Caudate nucleus (tissue), 63 donors: ENCODE measurements at places on chromosomes 5 and 9.

GRCh38 chr9:121272401-121272948, 4.5 kb downstream of the GSN start:
- DNase-seq, result no peak

- no peak for DNase-seq
Measured at GRCh38 chr5:40404613-40405012, 275.1 kb upstream of the PTGER4 start.

DNA sequence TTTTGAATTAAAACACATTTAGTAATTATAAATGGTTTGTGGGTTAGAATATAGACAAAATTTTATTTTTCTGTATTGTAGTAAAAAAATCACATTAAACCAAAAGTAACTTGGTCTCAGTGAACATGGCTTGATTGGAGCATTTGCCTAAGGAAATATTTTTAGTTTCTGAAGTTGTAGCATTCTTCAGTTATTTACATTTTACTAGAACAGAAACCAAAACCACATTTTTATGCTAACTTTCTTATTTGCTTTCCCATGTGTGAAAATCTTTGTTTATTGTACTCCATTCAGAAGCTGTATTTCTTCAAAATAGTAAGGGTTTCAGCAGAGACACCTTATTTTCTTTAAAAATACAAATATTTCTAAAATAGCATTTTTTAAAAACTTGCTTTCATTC, 129.9 kb downstream of the SGCD start:
- no peak for DNase-seq

- no peak for DNase-seq
Measured at GRCh38 chr5:142156839-142157463, 48.4 kb downstream of the NDFIP1 start.

- DNase-seq, result no peak
Measured at GRCh38 chr5:141492168-141492885, 3.4 kb downstream of the PCDHGC5 start.

GRCh38 chr9:108681851-108682590, 173.8 kb downstream of the ACTL7B start:
- no peak for DNase-seq

GRCh38 chr5:68354315-68354714, 138.8 kb downstream of the PIK3R1 start:
- no peak for DNase-seq

DNA sequence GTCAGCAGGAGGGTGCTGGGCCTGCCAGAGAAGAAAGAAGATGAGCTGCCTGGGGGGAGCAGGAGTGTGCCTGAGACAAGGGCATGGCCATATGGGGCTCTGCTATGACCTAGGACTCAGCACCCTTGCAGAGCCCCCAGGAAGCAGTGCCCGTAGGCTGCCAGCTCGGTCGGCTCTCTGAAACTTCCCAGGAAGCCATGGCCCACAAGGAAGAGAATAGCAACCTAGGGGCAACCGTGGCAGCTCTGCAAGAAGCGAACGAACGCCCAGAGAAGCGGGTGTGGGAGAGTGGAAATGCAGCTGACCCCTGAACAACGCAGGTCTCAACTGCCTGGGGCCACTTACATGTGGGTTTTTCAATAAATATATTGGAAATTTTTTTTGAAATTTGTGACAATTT, 10.7 kb upstream of the LTC4S start:
- no peak for DNase-seq

DNA sequence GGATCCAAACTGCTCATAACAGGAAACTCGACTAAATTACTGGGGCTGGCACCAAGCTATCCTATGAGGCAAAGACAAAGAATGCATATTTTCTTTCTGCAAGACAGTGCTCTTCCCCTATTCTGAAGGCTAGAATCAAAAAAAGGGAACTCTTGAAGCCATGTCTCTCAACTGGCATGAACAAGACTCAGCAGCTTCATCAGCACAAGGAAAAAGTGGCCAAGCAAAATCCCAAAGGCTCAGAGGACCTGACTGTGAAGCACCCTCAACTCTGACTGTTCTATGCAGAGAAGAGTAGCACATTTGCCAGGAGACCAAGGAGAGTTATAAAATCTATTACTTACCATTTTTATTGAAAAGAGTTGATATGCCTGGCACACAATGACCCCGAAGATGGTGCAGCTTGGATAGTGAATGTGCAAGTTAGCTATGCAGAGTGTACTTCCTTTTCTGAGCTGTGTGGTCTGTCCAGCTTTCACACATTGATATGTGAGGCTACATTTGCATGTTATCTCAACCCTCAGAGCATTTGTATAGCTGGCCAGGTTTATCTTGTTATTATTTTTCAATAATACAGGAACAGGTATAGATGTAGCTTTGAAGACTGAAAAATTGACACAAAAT, 51.0 kb upstream of the FYB1 start:
- DNase-seq, result no peak

DNA sequence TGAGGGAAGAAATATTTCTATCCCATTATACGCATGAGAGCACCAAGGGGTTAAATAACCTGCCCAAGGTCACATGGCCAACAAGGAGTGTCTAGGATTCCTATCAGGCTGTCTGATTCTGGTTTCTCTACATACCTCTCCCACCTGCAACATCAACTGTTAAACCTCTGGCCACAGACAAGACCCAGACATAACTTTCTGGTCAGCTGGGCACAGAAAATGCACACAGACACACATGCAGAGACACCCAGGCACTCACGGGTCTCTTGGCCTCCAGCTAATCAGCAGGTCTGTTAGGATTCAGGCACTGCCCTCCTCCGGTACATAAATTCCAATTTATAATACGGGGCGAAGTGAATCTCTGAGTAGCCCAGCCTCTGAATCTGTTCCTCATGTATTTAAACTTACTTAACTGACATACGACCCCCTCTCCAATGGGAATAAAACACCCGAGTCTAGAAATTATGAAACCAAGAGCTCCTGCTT, 1.5 kb downstream of the SEPTIN8 start:
- DNase-seq, result no peak

GRCh38 chr9:89621676-89622075, 16.9 kb downstream of the GADD45G start:
- peak; percentile 5 for DNase-seq

DNA sequence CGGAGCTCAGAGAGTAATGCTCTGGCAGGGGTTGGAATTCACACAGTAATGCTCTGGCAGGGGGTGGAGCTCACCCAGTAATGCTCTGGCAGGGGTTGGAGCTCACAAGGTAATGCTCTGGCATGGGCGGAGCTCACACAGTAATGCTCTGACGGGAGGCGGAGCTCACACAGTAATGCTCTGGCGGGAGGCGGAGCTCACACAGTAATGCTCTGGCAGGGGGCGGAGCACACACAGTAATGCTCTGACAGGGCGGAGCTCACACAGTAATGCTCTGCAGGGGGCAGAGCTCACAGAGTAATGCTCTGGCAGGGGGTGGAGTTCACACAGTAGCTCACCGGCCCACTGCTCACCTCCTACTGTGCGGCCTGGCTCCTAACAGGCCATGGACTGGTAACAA, 47.2 kb upstream of the LPCAT1 start:
- no peak for DNase-seq

GRCh38 chr5:3026099-3026498, 274.6 kb upstream of the IRX2 start:
- DNase-seq, result no peak

DNA sequence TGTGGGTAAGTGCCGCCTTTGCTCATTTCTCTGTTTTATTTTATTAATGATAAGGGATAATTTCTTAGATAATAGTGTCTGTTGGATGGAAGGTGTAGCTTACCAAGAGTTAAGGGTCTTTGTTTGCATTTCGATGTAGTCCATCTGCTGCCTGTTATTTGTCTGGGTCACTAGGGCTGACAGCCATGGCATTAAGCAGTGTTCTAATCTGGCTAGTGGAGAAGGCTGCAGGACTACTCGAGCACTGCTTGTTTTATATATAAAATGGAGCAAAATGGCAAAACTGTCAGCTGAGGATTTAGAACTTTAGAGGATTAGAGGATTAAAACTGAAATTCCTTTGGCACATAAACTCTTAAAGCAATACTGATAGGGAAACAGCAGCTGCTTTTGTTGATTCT, 67.5 kb downstream of the C7 start:
- no peak for DNase-seq

- no peak for DNase-seq
Measured at GRCh38 chr5:2619216-2619615, 132.3 kb downstream of the IRX2 start.

- no peak for DNase-seq
Measured at GRCh38 chr5:159891371-159891770, 24.9 kb upstream of the ADRA1B start.

- no peak for DNase-seq
Measured at GRCh38 chr5:45491368-45491767, 204.8 kb downstream of the HCN1 start.
